ENCODE measurements at places on chromosomes 12 and 14.

DNA sequence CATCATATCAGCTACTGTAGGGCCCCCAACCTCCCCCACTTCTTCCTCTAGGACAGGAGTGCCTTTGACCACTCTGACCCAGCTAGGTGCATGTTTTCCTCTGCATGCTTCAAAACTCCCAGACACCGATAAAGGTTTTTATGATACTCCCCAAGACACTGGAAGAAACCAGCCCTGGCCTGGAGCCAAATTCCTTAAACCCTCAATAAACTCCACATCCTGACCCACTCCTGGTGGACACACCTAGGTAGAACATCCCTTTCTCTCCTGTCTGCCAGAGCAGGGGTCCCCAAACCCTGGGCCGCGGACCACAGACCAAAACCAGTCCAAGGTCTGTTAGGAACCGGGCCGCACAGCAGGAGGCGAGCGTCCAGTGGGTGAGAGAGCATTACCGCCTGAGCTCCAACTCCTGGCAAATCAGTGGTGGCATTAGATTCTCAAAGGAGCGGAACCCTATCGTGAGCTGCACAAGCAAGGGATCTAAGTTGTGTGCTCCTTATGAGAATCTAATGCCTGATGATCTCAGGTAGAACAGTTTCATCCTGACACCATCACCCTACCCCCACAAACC is 49.6 kb downstream of the NT5DC3 start:
- no peak for DNase-seq

GRCh38 chr14:95388699-95389098 is 69.0 kb upstream of the CLMN start:
- no peak for DNase-seq

DNA sequence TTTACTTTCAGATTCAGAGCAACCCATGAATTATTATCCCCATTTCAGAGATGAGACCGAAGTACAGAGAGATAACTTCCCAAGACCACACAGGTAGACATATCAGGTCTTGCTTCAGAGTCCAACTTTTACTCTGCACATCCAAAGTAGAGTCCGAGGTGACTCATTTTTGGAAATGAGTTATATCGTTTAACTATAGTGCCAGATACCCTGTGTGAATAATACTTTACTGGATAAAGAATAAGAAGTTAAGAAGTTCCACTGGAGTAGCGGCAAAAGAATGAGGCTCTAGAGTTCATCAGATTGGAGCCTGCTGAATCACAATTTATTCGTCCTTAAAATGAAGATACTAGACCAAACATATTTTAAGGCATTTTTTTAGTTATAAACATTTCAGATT is 124.7 kb downstream of the EPS8 start:
- DNase-seq, result no peak

- no peak for DNase-seq
Observed at GRCh38 chr14:75559045-75559444, 19.4 kb upstream of the FLVCR2 start.

DNA sequence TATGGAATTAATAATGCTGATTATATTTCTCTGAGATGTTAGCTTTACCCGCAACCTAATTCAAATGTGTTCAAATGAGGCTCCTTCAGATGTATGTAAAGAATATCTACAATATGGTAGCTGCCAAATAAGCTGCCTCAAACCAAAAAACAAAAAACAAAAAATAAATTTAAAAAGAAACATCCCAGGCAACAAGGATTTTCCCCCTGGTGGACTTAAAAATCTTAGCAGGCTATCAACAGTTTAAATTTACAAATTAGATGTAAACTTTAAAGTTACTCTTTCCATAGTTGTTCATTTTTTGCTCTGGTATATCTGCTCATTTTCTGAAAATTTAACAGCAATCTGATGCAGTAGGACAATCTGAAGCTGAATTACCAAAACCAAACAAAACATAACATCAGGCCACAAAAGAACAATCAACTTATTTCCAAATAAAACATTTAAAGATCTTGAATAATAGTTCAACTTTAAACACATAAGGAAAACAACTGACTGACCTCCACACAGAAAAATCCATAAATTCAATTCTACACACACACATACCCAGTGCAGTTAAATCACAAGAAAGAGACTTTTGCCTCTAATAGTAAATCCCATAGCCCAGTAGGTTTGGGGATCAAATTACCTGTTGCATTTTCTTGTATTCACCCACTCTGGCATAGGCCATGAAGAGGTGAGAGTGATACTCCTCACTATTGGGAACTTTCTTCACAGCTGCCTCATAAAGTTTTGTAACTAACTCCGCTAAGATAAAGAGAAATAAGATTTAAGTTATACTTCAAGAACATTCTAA is 21.3 kb downstream of the NAA25 start:
- DNase-seq, result no peak

GRCh38 chr12:82955043-82955442 is 268.3 kb downstream of the TMTC2 start:
- DNase-seq, result no peak

GRCh38 chr14:99916091-99916383 is 122.8 kb downstream of the EML1 start:
- no peak for DNase-seq

DNA sequence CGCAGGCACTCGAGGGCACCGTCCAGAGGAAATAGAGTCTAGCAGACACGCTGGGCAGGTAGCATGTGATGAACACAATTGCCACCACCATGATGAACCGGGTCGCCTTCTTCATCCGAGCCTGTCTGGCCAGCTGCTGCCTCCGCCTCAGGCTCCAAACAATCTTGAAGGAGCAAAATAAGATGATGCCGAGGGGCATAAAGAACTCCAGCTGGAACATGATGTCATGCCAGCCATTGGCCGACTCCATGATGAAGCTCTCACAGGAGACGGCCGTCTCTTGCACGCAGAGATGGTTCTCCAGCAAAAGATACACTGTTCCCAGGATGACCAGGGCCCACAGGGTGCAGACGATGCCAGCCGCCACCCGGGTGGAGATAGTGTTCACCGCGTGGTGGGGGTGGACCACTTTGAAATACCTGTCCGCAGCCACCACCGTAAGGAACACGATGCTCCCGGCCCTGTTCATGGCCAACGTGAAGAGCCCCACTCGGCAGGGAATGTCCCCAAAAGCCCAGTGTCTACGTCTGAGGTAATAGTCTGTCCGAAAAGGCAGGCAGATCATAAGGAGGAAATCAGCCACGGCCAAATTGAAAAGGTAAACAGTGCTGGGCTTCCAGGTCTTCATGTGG is 945 bp downstream of the HCAR1 start:
- DNase-seq, result no peak

DNA sequence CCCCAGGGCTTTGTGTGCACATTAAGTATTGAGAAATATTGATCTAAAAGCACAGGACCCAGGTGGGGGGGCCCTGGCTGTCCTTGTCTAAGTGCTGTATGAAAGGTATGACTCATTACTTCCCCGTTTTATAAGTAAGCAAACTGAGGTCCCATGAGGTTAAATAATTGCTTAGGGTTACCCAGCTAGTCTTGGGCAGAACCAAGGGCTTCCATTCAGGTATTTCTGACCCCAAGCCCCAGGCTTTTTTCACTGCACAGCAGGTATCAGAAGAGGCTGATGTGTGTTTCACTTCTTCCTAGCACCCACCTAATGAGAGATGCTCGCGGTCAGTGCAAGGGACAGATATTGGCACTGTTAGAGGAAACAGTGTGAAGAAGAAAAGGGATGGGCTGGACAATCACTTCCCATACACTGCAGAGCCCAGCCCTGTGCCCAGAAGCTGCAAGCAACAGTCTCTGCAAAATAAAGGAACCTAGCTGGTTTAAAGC is 4.7 kb upstream of the TC2N start:
- DNase-seq, result no peak

DNA sequence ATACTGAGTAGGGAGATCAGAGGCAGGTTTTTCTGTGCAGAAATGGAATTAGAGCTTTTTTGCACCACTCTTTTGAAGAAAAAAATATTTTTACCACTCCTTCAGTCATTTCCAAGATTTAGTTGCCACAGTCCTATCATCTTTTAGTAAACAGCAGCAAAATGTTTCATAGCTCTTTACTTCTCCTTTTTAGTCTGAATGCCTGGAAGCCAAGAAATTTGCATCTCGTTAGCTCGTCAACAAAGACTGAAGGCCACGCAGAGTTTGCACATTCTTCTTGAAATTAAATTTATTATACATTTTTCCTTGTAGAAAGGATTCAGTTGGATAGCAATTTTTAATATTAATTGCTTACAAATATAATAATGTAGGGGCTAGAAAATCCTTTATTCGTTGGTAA is 544.5 kb upstream of the ATP2B1 start:
- DNase-seq, result no peak
